GM12891 (cell line): ENCODE measurements at places on chromosomes 4 and X.

DNA sequence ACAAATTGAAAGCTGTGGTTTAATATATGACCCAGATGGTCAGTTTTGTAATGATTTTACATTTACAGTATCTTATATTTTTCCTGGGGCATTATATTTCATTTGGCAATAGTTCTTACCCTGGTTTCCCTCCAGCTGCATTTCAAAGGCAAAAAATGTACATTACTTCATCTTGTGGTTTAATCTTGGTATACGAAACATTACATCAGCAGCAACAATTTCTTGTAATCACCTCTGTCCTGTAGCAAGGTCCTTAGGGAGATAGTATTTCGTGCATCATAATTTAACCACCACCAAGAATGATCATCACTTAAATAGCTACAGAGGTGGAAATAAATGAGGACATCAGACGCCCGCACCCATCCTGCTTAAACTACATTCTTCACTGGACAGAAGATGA lies 48.8 kb downstream of the HS6ST2 start:
- no peak for DNase-seq

DNA sequence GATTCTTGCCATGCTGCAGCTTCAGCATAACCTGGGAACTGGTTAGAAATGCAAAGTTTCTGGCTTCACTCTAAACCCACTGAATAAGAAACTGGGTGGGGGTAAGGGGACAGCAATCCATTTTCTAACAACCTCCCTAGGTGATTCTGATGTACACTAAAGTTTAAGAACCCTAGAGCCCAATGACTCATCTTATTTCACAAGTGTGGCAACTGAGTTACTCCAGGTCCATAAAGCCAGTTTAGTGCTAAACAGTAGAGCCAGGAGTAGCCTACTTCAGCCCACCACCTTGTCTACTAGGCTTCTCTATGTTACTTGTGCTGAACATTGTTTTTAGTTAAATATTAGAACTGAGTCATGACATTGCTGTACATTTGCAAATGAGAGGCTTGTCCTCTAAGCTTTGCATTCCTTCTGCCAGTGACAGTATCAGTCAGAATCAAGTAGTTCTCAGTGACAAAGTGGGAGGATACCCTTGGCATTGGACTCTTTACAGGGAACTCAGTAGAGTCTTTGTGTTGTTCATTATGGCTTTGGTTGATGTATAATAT lies 518.0 kb downstream of the RPA4 start:
- no peak for DNase-seq

GRCh38 chrX:19699151-19699550 lies 183.8 kb upstream of the MAP3K15 start:
- DNase-seq, result no peak

DNA sequence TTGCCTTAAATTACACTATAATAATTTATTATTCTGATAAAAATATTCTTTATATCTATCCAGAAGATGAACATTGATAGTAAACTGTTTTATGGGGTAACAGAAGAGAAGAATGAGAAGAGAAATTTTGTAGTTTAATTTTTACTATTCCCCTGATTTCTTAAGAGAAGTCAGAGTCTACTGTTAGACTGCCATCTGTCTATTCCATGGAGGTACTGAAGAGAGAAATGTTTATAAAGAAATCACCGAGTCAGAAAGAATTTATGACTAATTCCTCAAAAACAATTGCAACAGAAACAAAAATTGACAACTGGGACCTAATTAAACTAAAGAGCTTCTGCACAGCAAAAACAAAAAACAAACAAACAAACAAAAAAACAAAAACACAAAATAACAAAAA lies 149.9 kb downstream of the FGF16 start:
- DNase-seq, result no peak

GRCh38 chr4:18292411-18292810 lies 270.9 kb upstream of the LCORL start:
- DNase-seq, result no peak

DNA sequence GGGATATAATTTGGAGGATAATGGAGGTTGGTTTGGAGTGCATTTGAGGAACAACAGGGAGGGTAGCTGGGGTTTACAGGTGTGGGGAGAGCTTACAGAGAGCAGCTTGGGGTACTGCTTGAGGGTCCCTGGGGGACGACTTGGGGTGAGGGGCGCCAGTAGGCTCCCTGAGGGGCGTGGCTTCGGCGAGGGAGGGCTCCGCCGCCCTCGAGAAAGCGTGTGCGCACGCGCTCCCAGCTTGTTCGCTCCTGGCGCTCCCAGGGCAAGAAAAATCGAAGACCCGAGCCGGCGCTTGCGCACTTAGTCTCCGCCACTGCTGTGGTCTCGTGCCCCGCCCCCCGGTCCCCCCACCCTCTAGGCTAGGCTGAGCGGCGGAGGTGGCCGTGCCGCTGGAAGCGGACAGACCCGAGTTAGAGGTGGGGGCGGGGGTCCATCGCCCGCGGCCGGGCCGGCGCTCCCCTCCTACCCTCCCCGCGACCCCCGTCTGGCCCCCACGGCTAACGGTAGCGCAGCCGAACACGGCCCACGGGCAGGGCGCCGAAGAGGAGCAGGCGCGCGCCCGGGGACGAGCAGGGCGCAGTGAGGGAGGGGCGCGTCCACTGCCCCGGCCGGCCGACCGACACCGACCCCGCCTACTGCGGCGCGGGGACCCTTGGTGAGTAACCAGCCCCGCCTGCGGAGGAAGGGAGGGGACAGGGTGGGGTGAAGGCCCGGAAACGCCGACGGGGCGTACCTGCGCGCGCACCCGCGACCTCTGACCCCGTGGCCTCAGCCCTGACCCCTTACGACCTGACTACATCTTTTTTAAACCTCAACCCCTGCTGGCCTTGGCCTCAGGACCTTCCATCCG lies 5.4 kb upstream of the CCDC120 start:
- DNase-seq, result peak; percentile 59
